ENCODE measurements at places on chromosomes 4 and X.

- DNase-seq: no peak
Measured at GRCh38 chrX:39652336-39652735, 445.4 kb downstream of the BCOR start.

- DNase-seq: no peak
Measured at GRCh38 chr4:138561906-138562305, 319.8 kb upstream of the SLC7A11 start.

GRCh38 chrX:136028383-136028984 lies 43.2 kb downstream of the SLC9A6 start:
- no peak for DNase-seq

- DNase-seq: no peak
Measured at GRCh38 chrX:55638933-55639332, 15.7 kb downstream of the FOXR2 start.

- DNase-seq: no peak
Measured at GRCh38 chr4:54101190-54102041, 1.5 kb downstream of the GSX2 start.

DNA sequence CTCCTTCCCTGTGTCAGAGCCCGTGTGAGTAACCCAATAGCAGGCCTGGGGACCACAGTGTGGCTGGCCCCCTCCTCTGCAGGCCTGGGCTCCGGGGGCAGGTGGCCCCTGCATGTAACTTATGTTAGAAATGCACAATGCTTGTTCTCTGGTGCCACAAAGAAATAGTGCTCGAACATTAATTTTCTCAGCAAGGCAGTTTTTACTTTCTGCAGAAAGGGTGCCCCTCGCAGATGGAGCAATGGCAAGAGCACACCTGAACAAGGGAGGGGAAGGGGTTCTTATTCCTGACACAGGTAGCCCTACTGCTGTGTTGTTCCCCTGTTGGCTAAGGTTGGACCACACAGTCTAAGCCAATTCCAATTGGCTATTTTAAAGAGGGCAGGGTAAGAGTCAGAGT lies 17.1 kb downstream of the TACC3 start:
- DNase-seq: no peak

DNA sequence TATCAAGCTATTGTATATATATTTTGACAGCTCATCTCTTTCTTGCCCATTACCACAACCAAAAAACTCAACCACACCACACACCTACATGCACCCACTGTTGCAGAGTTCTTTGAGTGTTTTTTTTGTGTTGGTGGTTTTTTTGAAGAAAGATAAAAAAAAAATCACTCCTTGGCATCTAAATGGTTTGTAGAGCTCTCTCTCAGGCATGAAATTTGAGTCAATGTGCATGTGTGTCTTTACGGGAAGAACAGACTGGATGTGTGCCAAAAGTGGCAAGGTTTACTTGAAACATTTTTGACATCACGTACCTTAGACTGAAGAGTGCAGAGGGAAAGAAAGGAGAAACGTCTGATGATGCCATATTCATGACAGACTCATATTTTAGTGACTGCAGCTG lies 154.2 kb downstream of the FHIP1A start:
- no peak for DNase-seq

GRCh38 chr4:111268769-111269414 lies 646.0 kb upstream of the PITX2 start:
- DNase-seq: no peak

DNA sequence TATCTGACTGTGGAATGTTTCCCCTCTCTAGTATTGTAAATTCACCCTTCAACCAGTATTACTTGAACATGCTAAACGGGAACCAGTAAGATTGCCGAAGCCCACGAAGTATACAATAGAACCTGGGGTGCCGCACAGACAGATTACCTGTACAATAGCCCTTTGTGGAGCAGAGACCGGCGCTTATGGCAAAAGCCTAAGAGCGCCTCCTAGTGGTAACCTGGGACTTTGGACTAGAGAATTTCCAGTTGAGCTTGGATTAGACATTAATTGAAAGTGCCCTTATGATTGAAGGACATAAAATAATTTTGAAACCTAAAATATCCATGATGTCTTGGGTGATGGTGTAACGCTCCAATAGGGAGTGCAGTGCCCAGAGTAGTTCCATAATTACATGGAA lies 14.1 kb downstream of the ZNF157 start:
- peak; percentile 10 for DNase-seq

DNA sequence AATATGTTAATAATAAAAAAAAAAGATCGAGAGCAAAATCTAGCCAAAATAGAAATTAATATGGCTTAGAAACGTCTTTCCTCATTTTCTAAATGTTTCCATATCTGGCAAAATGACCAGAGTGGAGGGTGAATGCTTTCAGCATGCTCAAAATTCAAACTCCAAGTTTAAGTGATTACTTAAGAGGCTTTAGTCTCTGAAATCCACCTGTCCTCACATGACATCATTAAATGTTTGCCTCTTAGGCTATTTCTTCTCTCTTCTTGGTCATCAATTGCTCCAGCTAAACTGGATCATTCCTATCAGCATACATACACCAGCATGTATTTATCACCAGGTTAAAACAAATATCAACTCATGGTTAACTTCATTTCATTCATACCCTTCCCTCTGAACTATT lies 54.5 kb upstream of the ATXN3L start:
- DNase-seq: no peak

DNA sequence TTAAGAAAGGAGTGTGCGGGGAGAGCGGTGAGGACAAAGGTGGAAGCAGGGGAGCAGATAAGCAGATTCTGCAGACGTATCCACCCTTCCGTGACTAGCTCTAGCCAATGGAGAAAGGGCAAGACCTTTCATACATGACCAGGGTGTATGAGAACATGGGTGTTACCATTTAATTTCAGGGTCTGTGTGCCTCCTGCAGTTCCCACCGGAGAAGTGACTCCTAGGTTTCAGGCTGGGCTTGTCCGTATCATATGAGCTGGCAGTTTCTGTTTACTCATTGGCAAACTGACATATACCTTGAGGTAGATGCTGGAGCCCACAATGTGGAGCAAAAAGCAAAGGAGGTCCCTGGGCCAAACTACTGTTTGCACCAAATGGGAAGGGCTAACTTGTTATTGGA lies 6.8 kb downstream of the RBM47 start:
- no peak for DNase-seq

DNA sequence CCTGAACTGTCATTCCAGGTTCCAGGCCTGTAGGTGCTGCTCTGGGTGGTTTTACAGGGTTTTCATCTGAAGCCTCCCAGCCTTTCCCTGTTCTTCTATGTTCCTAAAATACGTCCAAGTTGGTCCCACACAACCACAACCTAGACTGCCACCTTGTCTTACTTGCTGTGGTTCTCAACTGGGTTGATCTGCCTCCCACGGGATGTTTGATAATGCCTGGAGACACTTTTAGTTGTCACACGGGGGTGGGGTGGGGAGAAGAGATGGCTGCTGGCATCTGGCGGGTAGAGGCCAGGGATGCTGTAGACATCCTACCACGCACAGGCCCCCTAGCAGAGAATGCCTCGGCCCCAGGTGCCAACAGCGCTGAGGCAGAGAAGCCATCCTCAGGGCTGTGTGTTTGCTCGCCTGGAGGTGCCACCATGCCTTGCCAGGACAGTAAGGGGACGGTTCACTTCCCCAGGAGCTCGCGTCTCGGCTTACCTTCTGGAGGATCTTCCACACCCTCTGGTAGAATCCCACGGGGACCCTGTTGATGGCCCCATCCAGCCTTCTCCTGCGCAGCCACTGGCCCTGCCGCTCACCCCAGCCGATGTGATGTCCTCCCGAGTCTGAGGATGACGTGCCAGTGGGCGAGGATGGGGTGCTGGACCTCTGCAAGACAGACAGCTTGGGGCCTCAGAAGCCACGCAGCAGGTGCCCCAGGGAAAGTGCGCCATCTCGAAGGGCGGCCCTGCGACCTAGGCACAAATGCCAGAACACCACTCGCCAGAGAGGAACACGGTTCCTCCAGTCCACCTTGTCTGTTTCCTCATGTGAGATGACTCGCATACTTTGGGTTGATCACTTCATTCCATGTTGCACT lies 87.0 kb downstream of the PHKA2 start:
- DNase-seq: no peak

GRCh38 chrX:33831211-33831610 lies 300.9 kb downstream of the FAM47A start:
- no peak for DNase-seq

DNA sequence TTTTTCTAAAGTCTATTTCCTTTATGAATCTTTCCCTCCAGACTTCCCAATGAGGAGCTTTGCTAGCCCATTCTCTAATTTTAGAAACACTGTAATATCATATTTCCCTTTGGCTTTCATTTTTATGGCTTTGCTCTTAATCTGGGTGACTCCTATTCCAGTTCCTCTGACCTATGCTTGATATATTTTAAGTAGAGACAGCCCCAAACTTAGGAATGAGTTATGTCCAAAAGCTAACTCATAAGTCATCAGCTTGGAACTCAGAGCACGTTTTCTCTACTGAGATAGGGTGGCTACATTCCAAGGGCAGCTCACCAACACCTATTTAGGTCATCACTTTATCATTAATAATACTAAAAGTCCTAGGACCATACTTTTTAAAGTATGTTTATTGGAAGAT lies 77.8 kb downstream of the OR13H1 start:
- no peak for DNase-seq

DNA sequence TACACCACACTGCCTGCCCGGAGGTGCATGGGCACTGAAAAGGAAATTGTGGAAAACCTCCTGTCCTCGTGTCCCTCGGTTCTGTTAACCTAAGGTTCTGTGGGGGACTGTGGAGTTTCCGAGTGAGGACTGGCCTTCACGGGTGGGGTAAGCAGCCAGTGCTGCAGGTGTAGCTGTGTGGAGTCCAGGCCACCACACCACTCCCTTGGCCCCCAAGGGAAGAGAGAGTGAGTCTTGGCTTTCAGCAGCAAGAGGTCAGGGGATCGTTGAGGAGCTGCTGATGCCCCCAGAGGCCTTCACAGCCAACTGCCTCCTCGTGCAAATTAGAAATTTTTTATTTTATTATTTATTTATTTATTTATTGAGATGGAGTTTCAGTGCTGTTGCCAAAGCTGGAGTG lies 20.4 kb downstream of the BEND4 start:
- no peak for DNase-seq

Data from stimulated activated CD4-positive, alpha-beta T cell treated with anti-CD3 and anti-CD28 coated beads, TNF-alpha, amount 100 ng/mL, for 1 hour (primary cell).